ENCODE measurements at places on chromosomes 5 and 9.

DNA sequence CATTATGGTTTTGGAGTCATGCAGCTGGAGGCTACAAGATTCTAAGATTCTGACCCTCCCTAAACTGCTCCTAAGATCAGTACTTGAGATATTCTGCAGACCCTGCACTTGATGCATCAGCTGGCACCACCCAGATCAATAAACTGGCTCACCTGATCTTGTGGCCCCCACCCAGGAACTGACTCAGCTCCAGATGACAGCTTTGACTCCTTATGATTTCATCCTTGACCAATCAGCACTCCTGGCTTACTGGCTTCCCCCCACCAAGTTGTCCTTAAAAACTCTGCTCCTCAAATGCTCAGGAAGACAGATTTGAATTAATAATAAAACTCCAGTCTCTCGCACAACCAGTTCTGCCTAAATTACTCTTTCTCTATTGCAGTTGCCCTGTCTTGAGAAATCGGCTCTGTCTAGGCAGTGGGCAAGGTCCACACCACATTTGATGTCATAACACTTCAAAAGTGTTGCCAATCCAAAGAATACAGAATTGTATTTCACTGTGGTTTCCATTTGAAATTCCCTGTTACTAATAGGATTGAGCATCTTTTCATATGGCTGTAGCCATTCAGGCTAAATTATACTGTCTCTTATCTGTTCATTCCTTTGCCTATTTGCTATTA, 14.8 kb upstream of the SLC30A5 start:
- no peak for DNase-seq

GRCh38 chr5:603081-603998, 8.8 kb upstream of the CEP72 start:
- DNase-seq: no peak

GRCh38 chr9:130347036-130347435, 81.5 kb downstream of the HMCN2 start:
- DNase-seq: no peak

DNA sequence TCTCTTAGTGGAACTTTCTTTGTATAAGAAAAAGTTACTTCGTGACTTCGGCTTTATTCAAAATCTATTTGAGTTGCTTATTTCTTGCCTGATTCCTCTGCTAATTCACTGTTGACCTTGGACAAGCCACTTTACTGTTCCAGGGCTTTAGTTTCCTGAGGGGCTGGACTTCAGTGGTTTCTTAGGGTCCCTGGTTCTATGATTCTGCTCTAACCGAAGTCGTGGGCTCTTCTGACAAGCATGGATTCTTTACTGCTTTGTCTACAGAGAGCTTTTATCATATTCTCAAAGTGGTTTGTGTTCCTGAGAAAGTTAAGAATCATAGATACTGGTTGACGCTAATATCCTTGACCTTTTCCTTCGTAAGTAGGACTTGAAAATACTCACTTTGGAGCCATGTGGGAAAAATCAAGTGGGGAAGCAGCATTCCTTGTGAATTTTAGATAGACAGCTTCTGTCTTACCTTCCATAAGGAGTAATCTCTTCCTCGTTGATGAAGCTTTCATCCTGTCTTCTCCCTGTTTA, 21.1 kb downstream of the EXOSC2 start:
- no peak for DNase-seq

DNA sequence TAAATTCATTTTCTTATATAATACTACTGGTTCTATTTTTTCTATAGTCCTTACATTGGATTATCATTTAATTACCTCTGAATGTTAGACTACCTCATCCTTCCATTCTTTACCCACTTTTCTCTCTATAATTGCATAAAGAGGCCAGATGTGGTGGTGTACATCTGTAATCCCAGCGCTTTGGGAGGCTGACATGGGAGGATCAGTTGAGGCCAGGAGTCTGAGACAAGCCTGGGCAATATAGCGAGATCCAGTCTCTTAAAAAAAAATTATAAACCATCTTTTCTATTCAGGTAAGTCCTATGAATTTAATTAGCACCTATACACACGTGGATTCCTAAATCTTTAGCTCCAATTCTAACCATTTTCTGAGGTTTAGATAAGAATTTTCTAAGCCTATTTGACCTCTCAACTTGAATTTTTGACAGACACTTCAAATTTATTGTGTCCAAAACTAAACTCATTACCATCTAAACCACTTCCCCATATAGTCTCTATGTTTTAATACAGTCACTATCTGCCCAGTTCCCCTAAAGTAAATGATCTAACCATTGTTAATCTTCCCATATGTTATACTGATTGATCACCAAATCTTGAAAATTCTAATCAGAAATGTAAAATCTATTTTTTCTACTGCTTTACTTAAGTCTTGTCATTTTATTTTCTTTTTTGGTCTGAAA, 33.0 kb upstream of the CHD1 start:
- DNase-seq: no peak

DNA sequence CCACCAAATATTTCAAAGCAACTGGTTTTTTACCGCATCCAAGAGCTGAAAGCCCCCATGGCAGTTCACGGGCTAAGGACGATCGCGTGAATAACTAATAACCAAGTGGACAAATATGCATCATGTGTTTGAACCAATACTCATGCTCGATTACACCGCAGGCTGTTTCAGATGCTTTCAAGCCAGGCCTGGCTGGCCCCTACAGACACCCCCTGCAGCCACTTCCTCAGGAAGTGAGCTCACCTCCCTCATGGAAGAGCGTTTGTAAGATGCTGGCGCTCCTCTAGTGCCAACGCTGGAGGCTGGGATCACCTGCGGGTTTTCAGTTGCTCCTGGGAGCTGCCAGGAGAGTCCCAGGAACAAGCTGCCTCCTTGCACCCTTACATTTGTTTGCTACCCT, 53.9 kb upstream of the PTCH1 start:
- no peak for DNase-seq

GRCh38 chr9:94656200-94656599, 16.9 kb upstream of the FBP1 start:
- no peak for DNase-seq

DNA sequence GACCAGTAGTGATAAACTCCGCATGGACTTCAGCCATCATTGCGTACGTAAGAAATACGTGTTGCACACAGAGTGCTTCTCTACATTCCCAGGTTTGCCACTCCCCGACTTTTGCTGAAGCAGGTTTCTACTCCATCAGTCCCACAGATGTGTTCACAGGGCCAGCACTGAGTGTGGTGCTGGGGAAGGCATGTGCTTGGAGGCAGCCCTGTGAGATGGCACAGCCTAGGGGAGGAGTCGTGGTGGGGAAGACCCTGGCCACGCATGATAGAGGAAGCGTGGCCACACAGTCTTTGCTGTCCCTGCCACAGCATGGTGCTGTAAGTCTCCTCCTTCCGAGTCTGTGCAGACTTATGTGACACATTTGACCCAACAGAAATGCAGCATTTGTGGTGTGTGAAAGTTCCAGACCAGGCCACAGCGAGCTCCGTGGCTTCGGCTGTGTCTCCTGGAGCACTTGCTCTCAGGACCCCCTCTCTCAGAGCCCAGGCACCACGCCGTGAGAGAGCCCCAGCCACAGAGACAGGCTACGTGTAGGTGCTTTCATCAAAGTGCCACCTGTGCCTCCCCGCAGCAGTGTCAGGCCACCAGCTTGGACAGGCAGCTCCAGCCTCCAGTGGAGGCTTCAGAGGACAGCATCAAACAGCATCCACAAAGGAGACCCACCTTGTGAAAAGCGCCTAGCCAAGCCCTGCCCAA, 197.8 kb downstream of the AUH start:
- DNase-seq: no peak

DNA sequence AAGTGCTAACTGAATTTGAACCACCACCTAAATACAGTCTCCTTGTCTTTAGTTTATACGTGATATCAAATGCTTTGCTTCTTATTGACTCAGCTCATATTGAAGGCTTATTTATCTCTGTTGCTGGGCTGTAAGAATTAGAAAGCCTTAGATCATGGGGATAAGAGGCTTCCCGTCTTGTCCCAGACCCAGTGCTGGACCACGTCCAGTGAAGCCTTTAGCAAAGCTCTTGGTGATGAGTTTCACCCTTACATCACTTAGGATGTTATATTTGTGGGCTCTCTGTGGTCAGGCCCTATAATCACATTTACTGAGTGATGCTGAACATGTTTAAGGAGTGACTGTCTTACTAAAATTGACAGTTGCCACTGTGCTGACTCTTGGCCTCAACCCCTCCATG, 11.2 kb downstream of the FAM240B start:
- no peak for DNase-seq

DNA sequence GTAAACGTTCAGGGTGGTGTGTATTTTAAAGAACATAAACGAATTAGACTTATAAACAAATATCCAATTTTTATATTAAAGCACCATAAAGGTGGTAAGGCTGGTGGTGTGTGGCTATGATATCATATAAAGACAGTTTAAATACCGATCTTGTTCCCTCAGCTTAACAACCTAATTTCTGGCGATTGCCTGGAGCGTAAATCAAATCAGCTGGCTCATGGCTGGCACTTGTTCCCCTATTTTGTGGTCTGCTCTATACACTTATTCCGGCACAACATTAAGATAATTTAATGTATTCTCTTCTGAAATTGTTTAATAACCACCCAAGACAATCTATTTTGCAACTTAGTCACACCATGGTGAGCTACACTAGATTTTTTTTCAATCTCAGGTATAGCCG, 2.4 kb upstream of the HAPLN1 start:
- DNase-seq: no peak

DNA sequence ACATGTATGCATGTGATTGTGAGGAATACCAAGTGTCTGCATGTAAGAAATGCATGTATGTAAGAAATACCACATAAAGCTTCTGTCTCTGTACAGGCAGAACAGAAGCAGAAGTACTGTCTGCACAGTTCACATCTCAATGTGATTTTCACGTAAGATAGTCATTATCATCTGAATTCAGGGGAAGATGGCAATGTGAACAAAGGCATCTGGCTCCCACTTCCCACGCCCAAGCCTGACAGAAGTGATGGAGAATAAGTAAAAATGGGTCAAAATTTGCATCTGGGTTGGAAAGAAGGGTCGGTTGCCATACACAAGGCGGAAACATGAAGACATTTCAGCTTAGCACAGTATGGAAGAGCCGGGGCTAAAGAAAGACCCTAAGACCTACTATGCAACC, 71.7 kb downstream of the SUSD1 start:
- no peak for DNase-seq

GRCh38 chr9:20040991-20041696, 252.3 kb upstream of the SLC24A2 start:
- DNase-seq: no peak

GRCh38 chr9:36961051-36961450, 73.0 kb downstream of the PAX5 start:
- no peak for DNase-seq

- no peak for DNase-seq
These were observed 21.0 kb downstream of the F2R start for GRCh38 chr5:76736679-76737556.

DNA sequence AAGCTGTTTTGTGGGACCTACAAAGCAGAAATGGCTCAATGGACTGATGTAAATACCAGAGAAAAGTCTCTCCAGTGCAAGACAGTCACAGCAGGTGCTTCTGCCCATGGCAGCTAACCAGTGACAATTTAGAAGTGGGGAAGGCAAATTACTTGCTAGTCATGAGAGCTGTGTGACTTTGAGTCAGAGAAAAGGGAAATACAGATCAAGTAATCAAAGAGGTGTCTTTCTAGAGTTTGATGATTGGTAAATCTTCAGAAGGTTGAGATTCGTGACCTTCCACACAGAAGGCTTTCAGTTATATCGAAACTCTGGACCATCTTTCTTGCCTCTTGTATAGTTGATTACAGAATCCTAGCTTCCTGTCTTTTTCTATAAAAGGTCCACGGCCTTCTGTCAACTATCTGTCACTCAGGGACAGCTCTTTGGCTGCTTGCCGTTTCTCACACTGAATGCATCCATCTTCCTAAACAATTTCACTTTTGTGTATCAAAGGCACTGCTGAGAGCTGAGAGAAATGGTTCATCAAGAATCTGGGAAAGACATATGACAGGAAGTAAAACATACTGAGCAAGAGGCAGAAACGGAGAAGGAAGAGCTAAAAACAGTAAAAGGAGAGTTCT, 993.9 kb upstream of the ACO1 start:
- DNase-seq: no peak

GRCh38 chr5:156409834-156410233, 82.9 kb downstream of the SGCD start:
- no peak for DNase-seq

- no peak for DNase-seq
These were observed 181.9 kb upstream of the SEMA6A start for GRCh38 chr5:116756531-116756930.

GRCh38 chr5:88824892-88825583, 57.9 kb downstream of the MEF2C start:
- DNase-seq: no peak

DNA sequence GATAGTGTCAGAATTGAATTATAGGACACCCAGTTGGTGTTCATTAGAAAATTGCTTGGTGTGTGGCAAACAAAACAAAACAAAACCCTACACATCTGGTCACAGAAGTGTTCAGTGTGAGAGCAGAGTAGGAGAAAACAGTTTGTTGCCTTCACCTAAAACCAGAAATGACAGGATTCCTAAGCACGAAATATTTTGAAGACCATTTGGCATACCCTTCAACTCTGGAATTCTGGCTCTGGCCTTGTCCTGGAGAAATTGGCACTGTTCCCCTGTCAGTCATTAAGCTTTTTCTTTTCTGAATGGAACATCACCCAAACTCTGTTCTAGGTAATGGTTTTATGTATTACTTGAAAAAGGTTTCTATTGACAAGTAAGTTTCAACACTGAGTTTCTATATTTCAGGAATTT, 110.2 kb upstream of the PCA3 start:
- DNase-seq: no peak

All from brain pericyte (primary cell).